ENCODE measurements at places on chromosomes 1 and 21. TPM values are rescaled to one million over a fixed set of nuclear protein-coding genes. Genes with fewer than 3 reads are reported as not detected.

The SLAMF6 gene
- total RNA-seq, result not detected

The CYYR1 gene
- total RNA-seq, result 5.2 TPM

GRCh38 chr1:184513966-184514365, 127.1 kb downstream of the C1orf21 start:
- no peak for DNase-seq

The PTPRC gene
- not detected for total RNA-seq

- no peak for DNase-seq
Measured at GRCh38 chr1:199545780-199546179, 481.7 kb upstream of the NR5A2 start.

The OR2T29 gene
- total RNA-seq, result not detected

The LCA5L gene
- 1.9 TPM for total RNA-seq

The CCDC181 gene
- 3.5 TPM for total RNA-seq

- no peak for DNase-seq
Measured at GRCh38 chr1:183235503-183235902, 49.4 kb downstream of the LAMC2 start.

The PTPN14 gene
- 32.3 TPM for total RNA-seq

GRCh38 chr1:63951059-63951946, 177.5 kb downstream of the ROR1 start:
- DNase-seq, result no peak

The C1QA gene
- total RNA-seq, result not detected

The MIER1 gene
- 25.6 TPM for total RNA-seq

DNA sequence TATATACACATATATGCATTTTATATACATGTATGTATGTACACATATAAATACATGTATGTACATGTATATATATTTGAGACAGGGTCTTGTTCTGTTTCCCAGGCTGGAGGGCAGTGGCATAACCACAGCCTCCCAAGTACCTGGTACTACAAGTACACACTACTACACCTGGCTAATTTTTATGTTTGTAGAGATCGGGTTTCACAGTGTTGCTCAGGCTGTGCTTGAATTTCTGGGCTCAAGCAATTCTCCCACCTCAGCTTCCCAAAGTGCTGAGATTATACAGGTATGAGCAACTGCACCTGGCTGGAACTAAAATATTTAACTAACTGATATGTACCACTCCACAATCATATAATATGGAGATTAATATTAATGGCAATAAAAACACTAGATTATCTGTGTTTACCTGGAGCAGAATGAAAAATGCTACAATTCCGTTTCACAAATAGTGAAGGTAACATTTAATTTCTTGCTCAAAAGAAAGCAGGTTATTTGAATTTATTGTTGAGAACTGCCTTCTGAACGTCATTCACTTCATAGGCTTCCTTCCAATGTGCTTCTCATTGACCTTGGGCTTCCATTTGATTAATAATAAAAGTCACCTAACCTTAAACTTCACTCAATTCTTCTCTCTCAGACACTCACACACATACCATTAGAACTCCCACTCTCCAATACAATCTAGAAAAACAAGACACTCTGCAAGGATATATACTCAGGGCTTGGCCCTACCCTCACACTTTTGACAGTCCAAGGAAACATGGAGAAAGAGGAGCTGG, 57.0 kb downstream of the PTGER3 start:
- DNase-seq, result no peak

- no peak for DNase-seq
Measured at GRCh38 chr1:175771289-175771688, 27.9 kb upstream of the TNR start.

- no peak for DNase-seq
Measured at GRCh38 chr1:66606362-66607065, 72.6 kb downstream of the SGIP1 start.

Measured in type B pancreatic cell (in vitro differentiated cells).